ENCODE measurements at places on chromosomes 16 and 17.

DNA sequence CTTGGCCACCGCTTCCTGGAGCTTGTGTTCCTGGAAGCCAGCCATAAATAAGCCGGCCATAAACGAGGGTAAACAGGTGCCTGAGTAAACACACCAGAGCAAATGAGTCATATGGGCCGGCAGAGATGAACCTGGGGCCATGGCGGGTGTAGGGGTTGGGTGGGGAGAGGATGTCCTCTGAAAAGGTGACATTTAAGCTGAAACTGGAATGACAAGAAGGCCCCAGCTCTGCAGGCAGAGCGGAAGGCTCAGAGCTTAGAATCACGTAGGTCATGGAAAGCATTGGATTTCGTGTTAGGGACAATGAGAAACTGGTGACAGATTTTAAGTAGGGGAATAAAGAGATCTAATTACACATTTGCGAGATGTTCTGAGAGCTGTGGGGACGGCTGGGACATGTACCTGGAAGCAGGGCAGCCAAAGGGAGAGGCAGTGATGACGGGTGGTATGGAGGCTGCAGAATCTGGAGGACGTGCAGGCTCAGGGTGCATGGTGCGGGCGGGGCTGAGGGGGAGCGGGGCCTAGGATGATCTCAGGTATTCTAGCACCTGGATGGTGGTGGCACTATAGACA, 8.1 kb upstream of the DNASE1 start:
- no peak for DNase-seq

- DNase-seq: no peak
Observed at GRCh38 chr16:66902648-66903543, 15.8 kb downstream of the CDH16 start.

- DNase-seq: no peak
Observed at GRCh38 chr16:68785715-68786114, 48.6 kb downstream of the CDH1 start.

GRCh38 chr16:85511938-85512807, 100.9 kb upstream of the GSE1 start:
- DNase-seq: no peak

DNA sequence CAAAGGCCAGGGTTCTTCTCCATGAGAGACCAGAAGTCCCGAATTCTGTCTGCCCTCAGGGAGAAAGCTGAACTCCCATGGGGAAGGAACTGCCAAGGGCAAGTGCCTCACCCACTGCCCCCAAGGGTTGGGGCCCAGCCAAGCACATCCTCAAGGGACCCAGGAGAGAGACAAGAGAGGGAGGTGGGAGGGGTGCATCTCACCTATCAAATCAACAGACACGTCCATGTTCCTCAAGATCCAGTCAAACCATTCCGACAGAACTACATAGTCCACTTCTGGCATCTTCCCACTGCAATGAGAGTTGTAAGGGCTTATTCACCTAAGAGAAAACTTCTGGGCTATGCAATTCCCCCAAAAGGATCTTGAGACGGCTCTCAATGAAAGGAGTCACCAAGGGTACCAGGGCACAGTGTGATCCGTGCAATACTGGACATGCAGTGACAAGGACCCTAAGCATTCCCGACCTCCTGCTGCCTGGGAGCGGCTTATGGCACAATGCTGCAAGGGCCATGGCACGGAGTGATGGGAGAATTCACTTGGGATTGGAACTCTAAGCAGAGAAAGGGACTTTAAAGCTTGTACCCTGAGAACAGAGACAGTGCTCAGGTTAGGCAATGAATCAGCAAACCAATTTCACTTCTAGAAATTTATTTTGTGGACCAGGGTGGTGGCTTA, 32.2 kb downstream of the TK2 start:
- DNase-seq: no peak

DNA sequence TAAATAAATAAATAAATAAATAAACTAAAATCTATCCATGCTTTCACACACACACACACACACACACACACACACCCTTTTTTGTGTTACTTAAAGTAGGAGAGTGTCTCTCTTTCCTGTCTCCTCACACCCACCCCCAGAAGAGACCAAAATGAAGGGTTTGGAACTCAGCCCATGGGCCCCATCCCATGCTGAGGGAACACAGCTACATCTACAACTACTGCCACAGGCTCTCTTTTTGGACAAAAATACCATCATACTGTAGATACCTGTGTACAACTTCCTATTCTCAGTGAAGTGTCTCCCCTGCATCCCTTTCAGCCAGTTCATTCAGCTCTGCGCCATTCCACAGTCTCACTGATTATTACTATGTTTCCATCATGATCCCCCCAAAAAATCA, 1.9 kb upstream of the HBA2 start:
- DNase-seq: no peak

Measured in retina (tissue), 1 donor.